ENCODE measurements at places on chromosomes 13 and 19.

- no peak for DNase-seq
These were observed 248.2 kb downstream of the NBEA start for GRCh38 chr13:35190241-35190640.

GRCh38 chr13:99663185-99663825, 162.0 kb downstream of the TM9SF2 start:
- DNase-seq, result no peak

- DNase-seq, result no peak
These were observed 579.1 kb downstream of the GPC6 start for GRCh38 chr13:93805736-93806135.

- DNase-seq, result peak; percentile 12
These were observed 65.1 kb downstream of the KCNRG start for GRCh38 chr13:50080203-50080910.

- no peak for DNase-seq
These were observed 12.9 kb upstream of the TYROBP start for GRCh38 chr19:35921012-35921411.

DNA sequence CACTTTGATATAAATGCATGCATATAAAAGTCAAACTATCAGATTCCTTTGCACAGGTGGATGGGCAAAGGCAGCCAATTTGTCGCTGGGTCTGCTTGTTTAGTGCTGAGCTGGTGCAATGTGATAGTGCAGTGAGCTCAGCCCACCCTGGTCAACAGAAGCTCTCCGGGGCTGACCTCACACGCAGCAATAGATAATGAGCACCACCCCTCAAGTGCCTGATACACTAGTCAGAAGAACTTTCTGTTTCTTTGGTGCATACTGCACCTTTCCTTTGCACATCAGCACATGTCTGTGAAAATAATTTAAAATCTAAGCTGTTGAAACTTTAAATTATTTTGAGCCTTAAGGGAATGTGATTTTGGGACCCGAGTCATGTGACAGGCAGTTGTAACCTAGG, 20.2 kb downstream of the ATP8A2 start:
- DNase-seq, result no peak

DNA sequence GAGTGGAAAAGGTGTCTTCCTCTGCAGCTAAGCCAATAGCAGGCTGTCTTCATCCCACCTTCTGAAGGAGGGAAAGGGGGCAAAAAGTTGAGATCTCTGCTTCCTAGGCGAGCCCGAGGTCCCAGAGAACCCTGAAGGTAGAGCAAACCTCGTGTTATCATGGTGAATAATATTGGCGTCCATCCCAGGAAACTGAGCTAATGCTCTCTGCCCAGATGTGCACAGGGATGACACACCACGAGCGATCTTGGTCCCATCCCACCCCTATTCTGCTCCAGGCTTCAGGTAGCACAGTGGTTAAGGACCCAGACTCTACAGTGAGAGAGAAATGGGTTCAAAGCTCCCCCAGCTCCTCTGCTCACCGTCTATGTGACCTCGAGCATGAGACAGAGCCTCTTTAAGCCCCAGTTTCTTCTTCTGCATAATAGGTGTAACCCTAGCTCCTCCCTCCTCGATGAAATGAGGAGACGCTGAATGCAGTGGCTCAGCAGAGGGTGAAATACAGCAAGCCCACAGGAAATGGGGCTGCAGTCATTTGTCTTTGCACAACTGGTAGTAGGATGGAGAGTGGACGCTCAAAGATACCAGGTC, 9.9 kb upstream of the CEACAM20 start:
- no peak for DNase-seq

- DNase-seq, result no peak
These were observed 55.7 kb downstream of the MRPL57 start for GRCh38 chr13:21232196-21232595.

GRCh38 chr19:4742723-4743646, 19.3 kb upstream of the DPP9 start:
- peak; percentile 82 for DNase-seq

GRCh38 chr19:55700813-55701212, 25.8 kb downstream of the EPN1 start:
- no peak for DNase-seq
